GM12878 (cell line): ENCODE measurements at places on chromosomes 1 and 21.

- DNase-seq: no peak
Observed at GRCh38 chr1:77857552-77857951, 30.9 kb upstream of the NEXN start.

- DNase-seq: no peak
Observed at GRCh38 chr1:19596065-19596713, 47.9 kb upstream of the NBL1 start.

- DNase-seq: no peak
Observed at GRCh38 chr1:51906306-51907078, 28.0 kb upstream of the NRDC start.

DNA sequence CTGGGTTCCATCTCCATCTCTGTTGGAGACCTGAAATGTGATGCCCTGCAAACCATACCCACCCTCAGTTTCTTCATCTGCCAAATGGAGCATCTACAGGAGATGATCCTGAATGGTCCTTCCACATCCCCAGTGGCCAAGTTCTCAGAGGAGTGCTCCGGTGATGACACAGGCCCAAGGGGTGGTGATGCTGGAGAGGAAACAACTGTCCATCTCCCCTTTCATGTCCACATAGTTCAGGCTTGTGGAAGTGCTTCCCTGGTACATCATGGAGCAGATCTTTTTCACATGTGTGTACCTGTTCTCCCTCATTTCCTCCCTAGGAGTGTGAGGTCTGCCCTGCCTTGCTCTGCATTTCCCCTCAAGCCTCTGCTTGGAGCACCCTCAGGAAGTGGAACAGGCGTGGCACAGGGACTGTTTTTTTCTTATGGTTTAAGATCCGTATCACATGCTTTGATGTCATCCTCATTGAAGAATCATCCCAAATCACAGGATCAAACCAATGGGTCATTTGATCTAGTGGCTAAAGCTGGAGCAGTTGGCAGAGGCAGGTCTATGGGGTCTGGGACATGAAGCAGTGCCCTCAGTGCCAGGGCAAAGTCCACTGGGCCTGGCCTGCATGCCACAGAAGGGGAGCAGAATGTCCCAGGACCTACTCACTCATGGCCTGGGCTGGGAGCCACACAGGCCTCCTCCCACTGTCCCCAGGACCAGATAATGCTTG lies 8.2 kb upstream of the TRIM63 start:
- DNase-seq: no peak

- DNase-seq: peak; percentile 74
Observed at GRCh38 chr1:19477284-19478249, 7.8 kb downstream of the CAPZB start.
